Endodermal cell (in vitro differentiated cells): ENCODE measurements at places on chromosomes 3 and 15. TPM values are rescaled to one million over a fixed set of nuclear protein-coding genes. Genes with fewer than 3 reads are reported as not detected.

CYP1A2 gene
- total RNA-seq, result not detected in 2 replicates

RARB gene
- 17.2 to 23.1 TPM (median 21.9 TPM) in 3 replicates for total RNA-seq

GRCh38 chr15:78804391-78804792 is 6.9 kb downstream of the ADAMTS7 start:
- no peaks in the 10 kb centered on the region for H3K36me3 ChIP-seq
- no peak overlapping the region for H3K4me3 ChIP-seq
- H3K27ac ChIP-seq, result no peak overlapping the region
- no peaks in the 10 kb centered on the region for H3K4me1 ChIP-seq

DNA sequence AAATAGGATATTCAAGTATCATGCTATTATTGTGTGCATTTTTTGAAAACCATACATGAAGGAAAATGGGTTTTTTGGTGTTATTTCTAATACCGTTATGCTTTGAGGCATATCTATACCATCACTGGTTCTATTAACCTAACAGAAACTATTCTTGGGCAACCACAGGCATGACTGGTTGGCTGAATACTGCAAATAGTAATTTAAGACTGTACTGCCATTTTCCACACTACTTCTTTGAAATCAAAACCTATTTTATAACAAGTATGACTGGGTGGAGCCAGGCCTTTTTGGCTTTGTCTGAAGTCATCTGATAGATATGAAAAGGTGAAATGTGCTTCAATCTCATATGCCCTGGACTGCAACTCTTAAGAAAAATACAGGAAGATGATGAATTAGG is 115.1 kb downstream of the ULK4 start:
- H3K4me3 ChIP-seq, result no peak overlapping the region
- no peaks in the 10 kb centered on the region for H3K27me3 ChIP-seq
- H3K4me1 ChIP-seq, result peaks cover 5% of the 10 kb centered on the region

GRCh38 chr3:54870423-54870822 is 57.4 kb downstream of the LRTM1 start:
- no peak overlapping the region for H3K4me3 ChIP-seq
- H3K27ac ChIP-seq, result no peak overlapping the region
- H3K36me3 ChIP-seq, result no peaks in the 10 kb centered on the region
- no peaks in the 10 kb centered on the region for H3K27me3 ChIP-seq
